Tibial nerve (tissue), 4 donors: ENCODE measurements at places on chromosomes 6 and 20. TPM values are rescaled to one million over a fixed set of nuclear protein-coding genes. Genes with fewer than 3 reads are reported as not detected.

The SEMG1 gene
- total RNA-seq: not detected

The MMUT gene
- total RNA-seq: 21.3 TPM

The OOEP gene
- total RNA-seq: not detected

The OGFR gene
- total RNA-seq: 108 TPM

- no peaks in the 10 kb centered on the region for H3K36me3 ChIP-seq
- H3K4me1 ChIP-seq: no peaks in the 10 kb centered on the region
- no peaks in the 10 kb centered on the region for H3K27me3 ChIP-seq
- H3K4me3 ChIP-seq: no peak overlapping the region
Observed at GRCh38 chr6:169075211-169075914, 178.3 kb downstream of the THBS2 start.

DNA sequence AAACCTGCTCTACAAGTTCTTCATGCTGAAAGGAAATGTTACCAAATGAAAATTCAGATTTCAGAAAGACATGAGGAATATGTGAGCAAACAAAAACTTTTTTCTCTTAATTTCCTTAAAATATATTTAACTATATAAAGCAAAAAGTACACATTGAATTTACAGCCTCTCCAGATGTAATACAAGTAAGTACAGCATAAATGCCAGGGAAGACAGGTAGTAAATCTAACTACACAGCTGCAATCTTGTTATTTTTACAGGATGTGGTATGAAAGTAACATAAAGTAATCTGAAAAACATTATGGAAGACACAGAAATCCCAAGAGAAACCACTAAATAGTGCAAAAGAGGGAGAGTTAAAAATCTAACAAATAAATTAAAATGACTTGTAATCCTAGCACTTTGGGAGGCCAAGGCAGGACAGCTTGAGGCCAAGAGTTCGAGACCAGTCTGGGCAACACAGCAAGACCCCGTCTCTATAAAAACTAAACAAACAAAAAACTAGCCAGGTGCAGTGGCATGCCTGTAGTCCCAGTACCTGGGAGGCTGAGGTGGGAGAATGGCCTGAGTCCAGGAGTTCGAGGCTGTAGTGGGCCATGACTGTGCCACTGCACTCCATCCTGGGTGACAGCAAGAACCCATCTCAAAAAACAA, 50.7 kb downstream of the FAM8A1 start:
- DNase-seq: no peak
- no peak overlapping the region for H3K4me3 ChIP-seq
- peaks cover 7% of the 10 kb centered on the region for H3K4me1 ChIP-seq
- H3K27me3 ChIP-seq: no peaks in the 10 kb centered on the region

DNA sequence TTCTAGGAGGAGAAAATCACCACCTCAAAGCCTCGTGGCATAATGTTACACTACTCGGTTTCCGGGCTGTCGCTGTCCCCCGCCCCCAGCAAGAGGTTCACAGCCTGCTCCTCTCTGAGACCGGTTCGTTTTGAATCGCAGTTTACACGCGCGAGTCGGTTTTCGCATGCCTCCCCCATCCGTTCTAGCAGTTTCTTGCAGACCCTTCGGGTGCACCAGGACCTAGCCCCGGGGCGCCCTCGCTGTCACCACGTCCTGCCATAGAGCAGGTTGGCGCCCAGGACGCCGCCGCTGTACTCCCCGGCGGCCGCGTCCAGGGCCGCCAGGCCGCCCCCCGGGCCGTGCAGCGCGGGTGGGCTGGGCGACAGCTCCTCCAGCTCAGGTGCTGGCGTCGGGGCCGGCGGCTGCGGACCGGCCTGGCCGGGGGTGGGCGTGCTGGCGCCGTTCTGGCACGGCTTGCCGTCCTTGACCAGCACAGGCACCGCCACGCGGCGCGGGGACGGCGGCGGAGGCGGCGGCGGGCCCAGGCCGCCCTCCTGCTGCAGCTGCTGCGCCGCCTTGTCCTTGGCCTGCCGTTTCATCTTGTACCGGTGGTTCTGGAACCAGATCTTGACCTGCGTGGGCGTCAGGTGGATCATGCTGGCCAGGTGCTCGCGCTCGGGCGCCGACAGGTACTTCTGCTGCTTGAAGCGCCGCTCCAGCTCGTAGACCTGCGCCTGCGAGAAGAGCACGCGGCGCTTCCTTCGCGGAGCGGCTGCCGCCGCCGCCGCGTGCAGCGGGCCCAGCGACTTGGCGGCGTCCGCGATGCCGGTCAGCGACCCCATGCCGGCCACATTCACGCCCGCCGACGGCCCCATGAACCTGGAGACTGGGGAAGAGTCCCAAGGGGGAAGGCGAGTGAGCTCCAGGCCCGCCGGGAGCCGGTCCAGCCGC, 1.4 kb downstream of the NKX2-4 start:
- DNase-seq: no peak
- H3K27ac ChIP-seq: no peak overlapping the region
- H3K4me3 ChIP-seq: no peak overlapping the region
- peaks cover 4% of the 10 kb centered on the region for H3K27me3 ChIP-seq
- H3K36me3 ChIP-seq: no peaks in the 10 kb centered on the region
- peaks cover 33% of the 10 kb centered on the region for H3K4me1 ChIP-seq

DNA sequence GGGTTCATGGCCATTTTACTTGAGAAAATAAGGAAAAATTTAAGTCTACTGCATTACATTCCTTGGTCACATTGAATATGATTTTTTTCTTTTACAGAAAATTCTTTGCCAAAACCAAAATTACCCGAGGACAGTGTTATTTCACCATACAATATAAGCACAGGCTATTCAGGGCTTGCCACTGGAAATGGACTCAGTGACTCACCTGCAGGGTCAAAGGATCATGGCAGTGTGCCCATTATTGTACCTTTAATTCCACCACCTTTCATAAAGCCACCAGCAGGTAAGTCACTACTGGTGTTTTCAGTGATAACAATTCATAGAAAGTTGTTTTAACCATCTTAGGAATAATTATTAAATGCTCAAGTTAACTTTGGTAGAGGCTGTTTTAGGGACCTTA, 16.2 kb downstream of the SOBP start:
- no peak overlapping the region for H3K27ac ChIP-seq
- DNase-seq: no peak
- no peaks in the 10 kb centered on the region for H3K4me1 ChIP-seq
- no peaks in the 10 kb centered on the region for H3K27me3 ChIP-seq
- no peak overlapping the region for H3K4me3 ChIP-seq
- no peaks in the 10 kb centered on the region for H3K36me3 ChIP-seq
